ENCODE measurements at places on chromosomes 2 and 18.

GRCh38 chr18:8231316-8231715 lies 377.9 kb upstream of the RAB12 start:
- no peak for DNase-seq

DNA sequence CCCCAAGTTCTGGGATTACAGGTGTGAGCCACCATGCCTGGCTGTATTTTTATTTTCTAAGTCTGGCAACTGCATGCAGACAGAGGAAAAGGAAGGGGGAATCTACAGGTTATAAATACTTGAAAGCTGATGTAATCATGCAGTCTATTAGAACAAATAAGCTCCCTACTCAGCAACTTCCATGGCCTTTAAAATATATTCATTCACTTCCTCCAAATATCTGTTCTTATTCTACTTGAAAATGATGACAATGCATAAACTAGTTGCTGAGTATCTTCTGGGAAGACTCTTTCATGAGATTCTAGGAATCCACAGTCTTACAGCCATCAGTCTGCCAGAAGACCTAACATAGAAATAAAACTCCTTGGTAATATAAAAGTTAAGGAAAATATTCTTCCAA lies 66.9 kb upstream of the NCKAP5 start:
- DNase-seq = no peak

- DNase-seq = no peak
Measured at GRCh38 chr18:12257996-12258718, 4.0 kb downstream of the CIDEA start.

DNA sequence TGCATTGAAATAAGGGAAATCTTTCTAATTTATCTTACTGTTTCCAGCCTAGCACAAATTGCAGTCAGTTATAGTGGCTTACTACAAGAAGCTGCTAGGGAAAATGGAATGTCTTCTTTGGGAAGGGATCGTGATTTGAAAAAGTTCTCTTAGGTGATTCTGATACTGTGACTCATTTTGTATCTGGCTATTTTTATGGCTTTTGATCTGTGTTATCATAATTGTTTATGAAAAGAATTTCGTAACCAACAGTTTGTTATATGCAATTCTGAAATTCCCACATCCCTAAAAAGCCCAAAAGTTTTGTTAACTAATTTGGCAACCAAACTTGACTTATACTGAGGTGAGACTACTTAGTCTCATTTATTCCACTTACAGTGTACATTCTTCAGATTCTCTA lies 12.4 kb downstream of the PTPN4 start:
- no peak for DNase-seq

DNA sequence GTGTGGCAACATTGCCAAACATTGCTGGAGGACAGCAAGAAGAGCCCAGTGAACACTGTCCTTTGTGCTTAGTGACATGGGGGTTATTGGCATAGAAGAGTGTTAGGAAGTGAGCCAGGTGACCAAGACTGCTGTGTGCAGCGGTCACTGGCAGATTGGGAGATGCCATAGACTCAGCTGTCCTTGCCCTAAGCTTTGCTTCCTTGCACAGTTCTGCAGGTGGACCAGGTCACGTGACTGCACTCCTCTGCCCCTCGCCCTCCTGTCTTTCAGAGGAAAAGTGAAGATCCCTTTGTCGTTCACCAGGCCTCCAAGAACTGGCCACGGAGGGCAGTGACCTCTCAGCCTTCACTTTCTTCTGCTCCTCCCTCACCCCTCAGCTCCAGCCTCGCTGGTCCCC lies 215.6 kb upstream of the SMIM21 start:
- no peak for DNase-seq
